Hematopoietic multipotent progenitor cell treated with erythropoietin and hydrocortisone succinate and interleukin-3 and kit ligand, for 8 days (in vitro differentiated cells): ENCODE measurements at places on chromosomes 6 and 20.
A peak's percentile ranks its signal among the peaks of the same experiment; 100 is the strongest.

GRCh38 chr6:111555036-111555435 lies 50.6 kb downstream of the TRAF3IP2 start:
- no peak for DNase-seq

DNA sequence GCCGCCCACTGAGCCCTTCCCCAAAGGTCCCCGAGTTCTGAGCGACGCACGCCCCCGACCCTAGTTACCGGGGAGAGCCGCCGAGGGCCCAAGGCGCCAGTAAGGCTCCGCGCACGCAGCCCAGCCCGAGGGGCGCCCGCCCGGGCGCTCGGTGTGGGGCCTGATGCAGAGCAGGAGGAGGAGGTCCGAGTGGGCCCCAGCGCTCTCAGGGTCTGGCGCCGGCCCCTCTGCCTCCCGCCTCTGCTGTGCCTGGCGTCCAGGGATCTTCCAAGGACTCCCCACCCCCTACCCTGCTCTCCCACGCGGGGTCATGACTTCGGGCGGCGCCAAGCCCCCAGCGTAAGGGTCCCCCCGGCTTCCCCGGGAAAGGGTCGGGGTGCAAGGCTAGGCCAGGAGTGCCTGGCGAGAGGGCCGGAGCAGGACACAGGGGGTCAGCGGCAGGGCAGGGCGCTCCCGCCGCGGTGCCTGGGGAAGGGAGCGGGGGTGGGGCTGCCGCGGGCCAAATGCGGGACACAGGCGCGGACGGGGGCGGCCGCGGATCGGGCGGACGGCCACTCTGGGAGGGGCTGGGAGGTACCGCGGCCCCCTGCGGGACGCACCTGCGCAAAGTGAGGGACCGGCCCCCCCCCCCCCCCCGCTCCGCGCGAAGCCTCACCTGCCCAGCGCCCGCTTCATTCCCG lies 637 bp downstream of the ABHD12 start:
- DNase-seq = no peak

- no peak for DNase-seq
Observed at GRCh38 chr6:106899697-106900096, 74.8 kb downstream of the CD24 start.

GRCh38 chr6:149347067-149347466 lies 29.6 kb downstream of the TAB2 start:
- no peak for DNase-seq

GRCh38 chr6:111356551-111356950 lies 126.5 kb downstream of the REV3L start:
- DNase-seq = no peak

DNA sequence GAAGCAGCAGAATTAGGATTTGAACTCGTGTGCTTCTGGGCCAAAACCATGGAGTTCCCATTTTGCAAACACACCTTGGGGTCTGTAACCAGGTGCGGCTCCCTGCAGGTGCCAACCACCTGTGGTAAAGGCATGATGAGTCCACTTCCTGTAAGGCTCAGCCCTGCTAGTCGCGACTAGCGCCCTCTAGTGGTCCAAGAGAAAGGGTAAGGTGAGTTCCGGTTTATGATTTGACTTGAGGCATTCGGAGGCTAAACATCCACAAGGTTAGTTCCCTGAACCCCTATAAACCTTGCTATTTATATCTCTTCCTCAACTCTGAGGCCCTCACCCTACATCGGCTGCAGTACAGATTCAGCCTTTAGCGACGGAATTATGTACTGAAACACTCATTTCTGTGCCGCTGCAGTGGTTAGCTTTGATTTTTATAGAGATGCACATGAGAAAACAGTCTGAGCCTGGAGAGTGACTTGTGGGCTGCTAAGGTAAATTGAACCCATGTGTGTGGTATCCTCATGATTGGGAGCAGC lies 173.4 kb downstream of the PLCB1 start:
- peak; percentile 64 for DNase-seq

DNA sequence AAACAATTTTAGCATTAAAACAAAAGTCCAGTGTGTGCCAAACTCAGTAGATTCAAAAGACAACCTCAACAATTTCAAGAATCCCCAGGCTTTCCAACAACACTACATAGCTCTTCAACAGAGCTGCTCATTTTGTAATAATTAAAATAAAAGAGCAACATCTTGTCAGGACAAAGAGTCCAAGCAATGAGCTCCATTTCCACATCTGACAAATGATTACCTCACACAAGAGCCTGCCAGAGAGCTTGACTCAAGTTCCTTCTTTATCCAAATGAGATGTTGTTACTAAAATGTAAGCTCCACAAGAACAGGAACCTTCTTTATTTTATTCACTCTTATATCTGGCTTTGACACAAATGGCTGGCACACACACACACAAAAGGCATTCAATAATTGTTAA lies 449.8 kb downstream of the HACE1 start:
- no peak for DNase-seq
